ENCODE measurements at places on chromosomes 6 and 20. TPM values are rescaled to one million over a fixed set of nuclear protein-coding genes. Genes with fewer than 3 reads are reported as not detected.

SLC4A11 gene
- total RNA-seq, result not detected

TEAD3 gene
- 0.16 TPM for total RNA-seq

PXMP4 gene
- 12.5 TPM for total RNA-seq

PIGT gene
- total RNA-seq, result 12.0 TPM

SCGN gene
- 14.3 TPM for total RNA-seq

TRAPPC3L gene
- not detected for total RNA-seq

OR12D3 gene
- not detected for total RNA-seq

NOTCH4 gene
- 5.0 TPM for total RNA-seq

ENPP3 gene
- total RNA-seq, result 0.47 TPM

SLC24A3 gene
- total RNA-seq, result 17.8 TPM

DNA sequence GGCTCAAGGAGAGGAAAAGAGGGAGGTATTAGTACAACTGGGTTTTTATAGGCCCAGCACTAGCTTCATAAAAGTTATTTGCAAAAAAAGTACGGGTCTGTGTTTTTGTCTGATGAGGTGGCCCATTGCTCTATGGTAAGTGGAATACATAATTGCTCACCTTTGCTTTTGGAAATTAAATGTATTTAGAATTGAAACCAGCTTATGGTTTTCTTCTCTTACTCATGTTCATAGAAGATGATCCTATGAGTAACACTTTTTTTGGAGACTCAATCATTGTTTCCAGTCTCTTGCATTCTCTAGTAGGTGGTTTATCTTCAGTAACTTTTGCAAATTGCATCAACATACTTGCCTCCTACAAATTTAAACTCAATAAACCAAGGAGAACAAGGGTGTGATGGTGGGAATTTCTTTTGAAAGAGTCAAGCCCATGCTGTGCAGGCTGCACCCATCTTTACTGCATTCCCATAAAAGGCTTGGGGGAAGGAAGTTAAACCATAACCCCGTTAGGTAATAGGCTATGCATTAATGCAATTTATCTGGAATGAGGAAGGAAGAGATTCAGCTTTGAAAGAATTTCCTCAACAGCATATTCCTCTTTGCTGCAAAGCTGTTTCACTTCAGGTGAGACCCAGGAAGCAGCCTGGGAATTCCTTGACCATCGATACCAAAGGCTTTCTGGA, 48.5 kb upstream of the EDN1 start:
- DNase-seq, result no peak

DNA sequence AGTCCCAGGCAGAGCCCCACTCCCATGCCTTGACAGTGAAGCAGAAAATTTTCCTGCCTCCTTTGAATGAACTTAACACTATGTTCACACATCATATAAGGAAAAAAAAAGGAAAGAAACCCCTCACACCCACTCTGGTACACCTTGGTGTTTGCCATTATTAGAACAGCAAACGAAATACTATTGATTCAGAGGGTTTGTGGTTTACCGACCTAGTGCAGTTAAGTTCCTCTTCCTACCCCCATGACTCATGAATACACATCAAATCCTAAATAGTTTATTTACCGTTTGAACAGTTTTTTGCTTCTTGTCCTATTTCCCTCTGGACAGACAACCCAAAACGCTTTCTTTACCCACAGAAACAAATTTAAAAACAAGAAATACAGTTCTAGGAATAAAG, 237.7 kb downstream of the FOXA2 start:
- no peak for DNase-seq

DNA sequence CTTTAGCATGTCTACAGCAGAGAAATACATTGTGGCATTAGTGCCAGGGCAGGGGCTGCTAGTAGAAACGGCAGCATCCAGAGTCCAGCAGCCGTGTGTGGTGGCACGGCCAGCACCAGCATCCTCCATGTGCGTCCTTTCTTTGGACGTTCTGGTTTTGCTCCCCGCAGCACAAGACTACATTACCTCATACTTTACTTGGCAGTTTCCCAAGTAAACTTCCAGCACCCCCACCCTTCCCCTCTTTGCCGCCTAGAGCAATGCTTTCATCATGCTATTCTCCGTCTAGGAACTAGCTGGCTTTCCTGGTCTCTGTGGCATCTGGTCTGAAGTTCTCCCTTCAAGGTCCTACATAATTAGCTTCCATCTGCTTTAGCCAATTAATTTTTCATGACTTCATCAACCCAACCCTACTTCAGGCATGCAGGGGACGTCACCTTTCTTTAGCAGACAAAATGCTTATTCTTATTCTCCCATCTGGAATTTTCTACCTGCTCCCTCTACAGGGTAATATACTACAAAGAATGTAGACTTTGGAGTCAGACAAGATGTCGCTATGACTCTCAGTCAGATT, 67.6 kb downstream of the BLOC1S5 start:
- no peak for DNase-seq

DNA sequence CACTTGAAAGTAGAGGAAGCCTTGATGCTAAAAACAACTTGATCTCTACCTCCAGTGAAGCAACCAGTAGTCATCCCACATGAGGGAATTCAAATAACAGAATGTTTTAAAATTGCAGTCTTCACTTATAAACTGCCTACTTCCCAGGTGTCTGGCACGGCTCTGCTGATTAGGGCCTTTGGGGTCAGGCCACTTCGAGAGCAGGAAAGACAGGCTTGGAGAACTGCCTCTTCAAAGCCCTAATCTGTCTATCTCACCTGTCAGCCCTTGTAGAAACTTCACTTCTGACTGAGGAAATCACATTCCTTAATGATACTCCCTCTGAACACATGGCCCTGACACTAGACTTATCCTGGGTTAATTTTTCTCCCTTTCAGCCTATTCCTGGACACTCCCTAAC, 458.6 kb downstream of the TENT5A start:
- no peak for DNase-seq

DNA sequence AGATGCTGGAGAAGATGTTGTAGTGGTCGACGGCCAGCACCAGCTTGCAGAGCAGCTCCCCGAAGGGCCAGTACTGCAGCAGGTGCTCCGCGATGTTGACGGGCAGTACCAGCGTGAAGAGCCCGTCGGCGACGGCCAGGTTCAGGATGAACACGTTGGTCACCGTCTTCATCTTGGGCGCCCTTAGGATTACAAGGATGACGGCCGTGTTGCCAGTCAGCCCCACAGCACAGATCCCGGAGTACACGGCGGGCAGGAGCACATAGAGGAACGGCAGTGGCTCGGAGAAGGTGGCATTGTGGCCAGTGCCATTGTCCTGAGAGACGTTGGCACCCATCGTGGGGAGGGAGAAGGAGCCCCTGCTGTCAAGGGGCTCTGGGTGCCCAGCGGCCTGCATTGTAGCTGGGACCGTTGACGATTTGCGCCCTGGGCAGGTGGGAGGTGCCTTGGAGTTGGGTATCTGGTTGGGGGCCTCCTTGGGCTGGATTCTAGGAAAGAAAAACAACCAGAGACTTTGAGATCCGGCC, 867 bp downstream of the NPBWR2 start:
- no peak for DNase-seq

DNA sequence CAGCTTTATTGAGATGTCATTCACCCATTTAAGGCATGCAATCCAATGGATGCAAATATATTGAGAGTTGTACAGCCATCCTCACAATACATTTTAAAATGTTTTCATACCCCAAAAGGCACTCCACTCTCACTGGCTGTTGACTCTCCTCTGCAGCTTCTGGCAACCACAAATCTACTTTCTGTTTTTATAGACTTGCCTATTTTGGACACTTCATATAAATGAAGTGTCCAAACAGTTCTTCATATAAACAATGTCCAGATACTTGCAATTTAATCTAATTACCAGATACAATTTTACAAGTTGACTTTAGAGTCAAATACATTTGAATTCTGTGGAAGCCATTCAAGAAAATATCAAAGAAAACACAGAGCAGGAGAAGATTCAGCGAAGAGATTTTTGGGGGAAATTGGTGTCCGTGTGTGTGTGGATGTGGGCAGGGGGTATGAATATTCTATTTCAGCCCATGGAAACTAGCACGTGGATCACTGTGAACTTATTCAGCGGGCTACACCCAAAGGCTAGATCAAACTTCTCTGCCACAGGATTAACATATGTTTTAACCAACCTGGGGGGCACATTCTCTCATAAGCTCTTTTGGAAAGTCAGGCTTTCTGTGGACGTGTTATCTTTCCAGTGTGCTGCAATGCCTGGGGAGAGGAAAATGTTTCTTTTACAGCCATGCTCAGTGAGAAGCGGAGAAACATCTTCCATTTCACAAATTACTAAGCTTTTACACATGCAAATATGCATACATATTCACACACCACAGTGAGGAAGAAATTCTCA, 73.9 kb downstream of the PLG start:
- no peak for DNase-seq

DNA sequence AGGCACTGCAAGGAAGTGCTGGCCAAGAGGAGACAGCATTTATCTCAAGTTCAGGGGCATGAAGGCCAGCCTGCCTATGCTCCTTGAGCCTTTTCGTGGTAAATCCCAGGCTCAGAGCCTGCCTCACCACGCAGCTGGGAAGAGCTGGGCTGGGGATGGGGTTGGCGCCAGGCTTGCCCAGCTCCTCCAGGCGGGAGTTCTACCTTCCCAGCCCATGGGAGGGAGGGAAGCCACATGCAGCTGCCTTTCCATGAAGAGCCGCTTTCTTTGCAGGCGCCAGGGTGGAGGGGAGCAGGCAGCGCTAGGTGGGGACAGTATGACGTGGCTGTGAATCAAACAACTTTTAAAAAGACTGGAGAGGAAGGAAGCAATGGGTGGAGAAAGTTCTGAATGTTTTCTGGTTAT, 19.5 kb upstream of the SIRT5 start:
- DNase-seq, result peak; percentile 50

GRCh38 chr6:139940741-139941729, 566.6 kb upstream of the CITED2 start:
- DNase-seq, result no peak

GRCh38 chr6:16277101-16277981, 39.0 kb downstream of the GMPR start:
- no peak for DNase-seq

- no peak for DNase-seq
Observed at GRCh38 chr6:22049002-22049401, 247.8 kb downstream of the PRL start.

- DNase-seq, result no peak
Observed at GRCh38 chr20:1294497-1294896, 28.4 kb downstream of the SNPH start.
